ENCODE measurements at places on chromosomes 5 and 9. TPM values are rescaled to one million over a fixed set of nuclear protein-coding genes. Genes with fewer than 3 reads are reported as not detected.

The HTR1A gene
- total RNA-seq, result not detected

The SPINK4 gene
- 13.9 TPM for total RNA-seq

The ARID3C gene
- total RNA-seq, result not detected

The SLC25A2 gene
- 0.95 TPM for total RNA-seq

The ZNG1C gene
- total RNA-seq, result 24.5 TPM

The SPINK14 gene
- not detected for total RNA-seq

The CCDC171 gene
- 3.2 TPM for total RNA-seq

The ELOVL7 gene
- 30.0 TPM for total RNA-seq

The NUDT12 gene
- 20.3 TPM for total RNA-seq

The GPX3 gene
- 106 TPM for total RNA-seq

The DOCK2 gene
- total RNA-seq, result 13.3 TPM

The SURF2 gene
- total RNA-seq, result 10.9 TPM

The NFX1 gene
- 38.3 TPM for total RNA-seq

The SYK gene
- total RNA-seq, result 45.1 TPM

The SNCB gene
- total RNA-seq, result not detected
